Activated CD8-positive, alpha-beta memory T cell treated with anti-CD3 and anti-CD28 coated beads for 48 hours (primary cell): ENCODE measurements at places on chromosomes 7 and 10.

- no peak for DNase-seq
Observed at GRCh38 chr7:149616898-149617297, 119.3 kb upstream of the ZNF746 start.

- no peak for DNase-seq
Observed at GRCh38 chr10:65891073-65891981, 1034.5 kb upstream of the LRRTM3 start.

GRCh38 chr7:114409750-114410149 is 4.9 kb upstream of the FOXP2 start:
- no peak for DNase-seq

GRCh38 chr7:33485747-33486493 is 356.6 kb downstream of the BBS9 start:
- DNase-seq = no peak

DNA sequence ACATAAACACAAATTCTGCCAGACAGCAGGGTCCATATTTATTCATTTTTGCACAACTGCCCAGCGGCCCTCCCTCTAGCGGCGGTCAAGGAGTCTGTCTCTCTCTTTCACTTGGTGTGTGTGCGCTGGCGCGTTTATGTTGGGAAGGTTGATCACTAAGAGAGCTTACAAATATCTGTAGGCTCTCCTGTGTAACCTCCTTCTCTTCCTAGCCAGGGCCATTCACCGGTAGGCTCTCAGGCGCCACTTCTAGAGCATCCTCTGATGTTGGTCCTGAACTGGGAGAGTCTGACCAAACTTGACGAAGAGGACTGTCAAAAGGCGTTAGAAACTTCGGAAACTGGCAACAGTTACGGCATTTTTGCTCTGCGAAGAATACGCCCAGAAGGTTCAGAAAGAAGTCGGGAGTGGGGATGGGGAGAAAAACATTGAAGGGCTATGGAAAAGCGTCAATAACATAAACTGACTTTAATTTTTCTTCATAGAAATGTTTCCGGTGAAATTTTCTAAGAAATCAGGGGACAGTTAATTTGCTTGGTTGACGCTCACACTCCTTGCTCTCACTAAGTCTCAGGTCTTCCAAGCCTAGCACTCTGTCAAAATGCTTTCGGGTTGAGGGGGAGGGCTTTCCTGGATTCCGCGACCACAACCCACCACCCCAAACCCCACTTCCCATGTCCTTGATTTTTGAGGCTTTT is 731.1 kb downstream of the ZWINT start:
- DNase-seq = no peak

DNA sequence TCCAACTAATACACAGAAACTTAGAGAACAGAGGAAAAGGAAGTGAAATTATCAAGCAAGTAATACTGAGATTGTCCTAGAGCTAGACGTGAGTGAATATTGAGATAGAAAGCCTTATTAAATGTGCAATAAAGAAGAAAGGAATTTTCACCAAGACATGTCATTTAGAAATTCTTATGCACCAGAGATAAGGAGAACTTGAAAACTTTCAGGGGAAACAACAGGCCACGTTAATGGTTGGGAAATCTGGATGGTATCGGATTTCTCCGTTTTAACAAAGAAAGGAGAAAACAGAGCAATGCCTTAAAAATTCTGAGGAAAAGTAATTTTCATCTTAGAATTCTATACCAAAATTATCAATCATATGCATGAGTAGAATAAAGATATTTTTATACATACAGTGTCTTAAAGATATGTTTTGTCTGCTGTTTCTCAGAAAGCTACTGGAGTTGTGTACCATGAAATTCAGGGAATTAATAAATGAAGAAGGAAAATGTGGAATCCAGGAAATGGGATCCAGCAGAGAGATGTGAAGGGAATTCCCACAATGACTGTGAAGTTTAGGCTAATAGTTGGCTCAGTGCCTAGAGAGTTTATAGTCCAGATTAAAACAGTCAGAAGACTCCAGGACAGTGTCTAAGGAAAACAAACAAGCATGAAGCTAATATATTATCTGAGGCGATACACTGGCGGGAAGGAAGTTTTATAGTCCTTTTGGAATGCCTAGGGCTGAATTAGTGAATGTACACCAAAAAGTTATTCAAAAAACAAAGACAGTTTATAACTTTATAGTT is 159.5 kb downstream of the PPP1R9A start:
- DNase-seq = no peak

GRCh38 chr10:127293640-127294039 is 97.2 kb upstream of the INSYN2A start:
- no peak for DNase-seq

- DNase-seq = no peak
Observed at GRCh38 chr10:132293201-132293812, 14.4 kb downstream of the STK32C start.

DNA sequence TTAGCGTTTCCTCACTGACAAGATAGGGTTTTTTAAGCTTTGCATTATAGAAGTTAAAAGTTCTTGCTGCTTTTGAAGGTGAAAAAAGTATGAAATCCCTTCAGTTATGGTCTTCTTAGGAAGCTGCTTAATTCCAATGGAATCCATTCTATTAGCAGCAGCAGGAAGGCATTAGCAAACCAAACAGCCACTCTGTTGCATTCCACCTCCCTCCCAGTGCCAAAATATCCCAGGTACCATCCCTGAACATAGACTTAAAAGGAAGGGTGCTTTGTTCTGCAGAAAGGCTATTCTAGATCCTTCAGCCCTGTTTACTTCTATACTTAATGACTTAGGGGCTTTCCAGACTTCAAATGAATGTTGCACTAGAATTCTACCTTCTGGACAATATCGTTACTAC is 23.8 kb downstream of the ENO4 start:
- DNase-seq = no peak

DNA sequence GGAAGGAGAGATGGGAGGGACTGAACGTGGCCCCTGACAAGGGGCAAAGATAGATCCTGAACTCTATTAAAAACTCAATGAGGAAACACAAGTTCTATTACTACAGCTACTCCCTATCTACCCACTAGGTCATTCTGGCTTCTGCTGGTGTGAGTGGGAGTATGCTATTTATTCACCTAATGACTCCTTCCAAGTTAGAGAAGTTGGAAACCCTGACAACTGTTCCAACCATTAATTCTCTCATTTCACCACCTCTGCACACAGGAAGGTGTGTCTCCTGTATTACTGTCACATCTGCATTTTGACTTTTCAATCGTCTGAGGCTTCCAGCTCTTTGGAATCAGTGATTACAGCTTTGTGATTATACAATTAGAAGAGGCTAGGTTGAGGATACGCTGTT is 169.4 kb upstream of the ADO start:
- no peak for DNase-seq
